ENCODE measurements at places on chromosomes 5 and 9.

DNA sequence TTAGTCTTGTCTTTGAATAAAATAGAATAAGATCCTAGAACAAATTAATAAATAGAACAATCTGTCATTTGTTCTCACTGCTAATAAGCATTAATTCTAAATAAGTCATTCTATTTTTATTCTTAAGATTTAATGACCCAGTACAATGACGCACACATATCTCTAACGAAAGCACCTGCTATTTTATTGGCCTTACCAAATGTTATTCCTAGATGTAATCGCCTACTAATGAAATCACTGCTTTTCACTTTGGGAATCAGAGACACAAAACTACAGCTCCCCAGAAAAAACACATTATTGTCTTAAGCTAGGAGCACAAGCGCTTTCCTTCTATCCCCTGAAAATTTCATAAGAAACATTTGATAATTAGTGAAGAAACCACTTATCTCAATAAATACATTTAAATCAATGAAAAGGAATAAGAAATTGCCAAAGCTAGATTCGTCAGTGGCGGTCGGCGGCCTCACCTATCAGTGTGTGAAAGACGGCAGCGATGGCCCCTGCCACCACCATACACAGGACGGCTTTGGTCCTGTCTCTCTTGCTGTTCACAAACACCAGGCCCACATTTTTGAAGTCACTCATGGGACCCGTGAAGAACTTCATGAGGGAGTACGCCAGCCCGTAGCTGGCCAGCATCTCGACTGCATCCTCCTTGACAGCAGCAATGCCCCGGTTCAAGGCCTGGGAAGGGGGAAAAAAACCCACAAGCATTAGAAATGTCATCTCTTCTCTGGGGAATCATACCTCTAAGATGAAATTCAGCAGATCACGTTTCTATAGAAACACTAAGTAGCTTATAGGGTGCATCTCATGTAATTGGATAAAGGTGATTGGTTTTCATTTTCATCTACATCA is 102.8 kb downstream of the ANKH start:
- DNase-seq = no peak

GRCh38 chr5:75681125-75681830 is 36.0 kb downstream of the POC5 start:
- no peak for DNase-seq

- no peak for DNase-seq
Observed at GRCh38 chr9:126684345-126684744, 70.6 kb downstream of the LMX1B start.

GRCh38 chr5:14942212-14942611 is 70.6 kb upstream of the ANKH start:
- no peak for DNase-seq

DNA sequence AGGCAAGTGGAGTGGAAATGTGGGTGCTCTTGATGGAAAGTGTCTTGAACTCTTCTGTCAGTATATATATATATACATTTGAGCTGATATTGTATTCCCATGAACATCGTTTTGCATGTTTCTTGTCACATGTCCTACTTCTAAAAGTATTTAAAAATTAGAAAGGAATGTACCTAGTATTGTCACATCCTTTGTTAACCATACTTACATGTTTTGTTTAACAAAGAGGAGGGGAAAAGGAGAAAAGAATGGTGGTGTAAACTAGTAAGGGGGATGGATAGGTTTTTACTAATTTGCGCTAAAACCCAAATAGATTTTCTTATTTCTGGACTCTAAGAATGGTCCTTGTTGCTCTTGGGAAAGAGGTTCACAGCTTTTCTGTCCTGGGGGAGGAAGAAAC is 181.7 kb downstream of the GOLPH3 start:
- no peak for DNase-seq

DNA sequence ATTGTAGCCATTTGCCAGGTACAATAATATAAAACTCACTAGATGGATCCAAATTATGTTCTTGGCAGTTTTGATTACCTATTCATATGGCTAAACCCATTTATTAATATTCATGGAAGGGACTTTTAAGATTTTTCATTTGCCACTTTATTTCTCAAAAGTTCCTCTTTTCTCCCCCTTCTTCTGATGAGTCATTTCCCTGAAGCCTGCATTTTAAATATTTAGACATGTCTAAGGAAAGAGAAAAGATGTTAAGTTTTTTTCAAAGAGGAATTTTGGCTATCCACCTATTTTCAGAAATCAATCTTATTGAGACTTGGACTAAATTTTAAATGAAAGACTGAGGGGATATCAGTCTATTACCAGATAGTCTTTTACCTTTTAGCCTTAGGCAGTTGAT is 1189.4 kb downstream of the EFNA5 start:
- DNase-seq = no peak
